ENCODE measurements at places on chromosomes 4 and X. TPM values are rescaled to one million over a fixed set of nuclear protein-coding genes. Genes with fewer than 3 reads are reported as not detected.

DNA sequence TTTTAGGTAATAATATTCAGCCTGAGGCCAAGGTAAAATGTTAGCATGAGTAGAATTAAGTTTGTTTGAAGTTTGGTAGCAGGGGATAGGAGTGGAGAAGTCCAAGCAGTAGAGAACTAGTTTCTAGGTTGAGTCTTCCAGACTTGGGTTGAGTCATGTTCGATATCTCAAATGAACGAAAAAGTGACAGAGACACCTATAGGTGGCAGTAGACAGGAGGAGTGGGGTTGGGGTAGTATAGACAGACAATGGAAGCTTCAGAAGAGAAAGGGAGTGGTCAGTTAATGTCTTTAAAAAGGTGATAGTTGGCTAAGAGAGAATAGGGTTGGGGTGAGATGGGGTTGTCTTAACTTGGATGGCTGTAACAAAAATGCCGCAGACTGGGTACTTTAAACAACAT is 58.7 kb upstream of the EMCN start:
- no peak for DNase-seq

Gene SSX2B
- not detected for polyA plus RNA-seq

Gene ACSL1
- polyA plus RNA-seq = 94.3 TPM

DNA sequence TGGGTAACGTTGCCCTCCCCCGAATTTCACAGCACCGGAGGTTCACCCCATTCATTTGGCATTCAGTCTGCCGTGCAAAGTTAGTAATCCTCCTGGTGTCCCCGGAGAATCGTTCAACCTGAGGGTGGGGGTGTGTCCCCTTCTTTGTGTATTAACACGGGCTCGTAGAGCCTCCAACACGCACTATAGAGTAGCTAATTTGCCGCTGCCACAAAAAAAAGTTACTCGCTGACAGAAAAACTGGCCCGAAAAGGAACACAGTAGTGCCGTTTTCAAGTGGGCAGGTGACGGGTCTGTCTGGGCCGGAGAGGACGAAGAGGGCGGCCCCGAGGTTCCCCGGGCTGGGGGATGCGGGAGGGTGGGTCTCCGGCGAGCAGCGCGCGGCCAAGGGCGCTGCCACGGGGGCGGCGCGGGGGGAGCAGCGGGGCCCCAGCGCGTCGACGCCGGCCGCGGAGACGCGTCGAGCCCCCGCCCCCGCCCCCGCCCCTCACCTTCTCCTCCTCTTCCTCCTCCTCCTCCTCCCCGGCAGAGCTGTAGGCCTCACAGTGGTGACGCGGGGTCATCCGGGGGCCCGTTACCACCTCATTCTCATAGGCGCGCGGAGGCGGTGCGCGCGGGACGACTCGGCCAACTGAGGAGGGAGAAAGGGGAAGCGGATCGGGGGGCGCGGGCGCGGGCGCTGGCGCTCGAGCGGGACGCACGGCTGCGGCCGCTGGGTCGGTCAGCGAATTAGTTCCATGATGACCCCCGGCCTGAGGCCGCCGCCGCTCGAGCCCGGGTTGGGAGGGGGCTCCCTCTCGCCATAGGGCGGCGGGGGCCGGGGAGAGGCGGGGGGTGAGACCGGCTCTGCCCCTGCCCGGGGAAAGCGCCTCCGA is 571 bp downstream of the CCNI start:
- DNase-seq = no peak

DNA sequence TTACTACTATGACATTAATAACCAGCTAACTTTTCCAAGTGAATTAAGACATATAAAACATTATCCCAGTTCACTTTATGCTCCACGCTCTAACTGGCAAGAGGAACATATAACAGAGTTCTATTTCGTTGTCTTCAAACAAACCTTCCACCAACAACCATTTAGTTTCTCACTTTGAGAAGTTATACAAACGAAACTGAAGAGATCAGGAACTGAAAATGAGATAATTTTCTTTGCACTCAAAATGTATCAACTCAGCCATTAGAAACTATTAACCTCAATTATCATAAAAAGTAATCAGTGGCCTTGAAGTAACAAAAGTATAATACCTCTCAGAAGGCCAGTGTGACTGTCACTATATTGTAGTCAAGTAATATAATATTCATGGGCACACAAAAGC is 70.1 kb downstream of the CHM start:
- DNase-seq = no peak

- peak; percentile 4 for DNase-seq
These were observed 24.1 kb downstream of the NAT8L start for GRCh38 chr4:2083116-2083825.

DNA sequence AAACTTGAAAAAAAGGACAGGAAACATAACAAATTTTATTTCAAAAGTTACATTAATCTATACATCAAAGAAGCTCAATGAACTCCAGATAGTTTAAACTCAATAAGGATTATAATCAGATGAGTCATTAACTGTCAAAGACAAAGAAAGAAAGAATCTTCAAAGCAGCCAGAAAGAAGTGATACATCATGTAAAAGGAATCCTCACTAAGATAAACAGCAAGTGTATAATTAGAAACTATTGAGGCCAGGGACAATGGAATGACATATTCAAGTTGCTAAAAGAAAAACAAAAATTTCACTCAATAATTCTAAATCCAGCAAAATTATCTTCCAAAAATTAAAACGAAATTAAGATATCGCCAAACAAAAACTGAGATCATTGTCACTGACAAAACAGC is 161.6 kb upstream of the NWD2 start:
- DNase-seq = no peak

Gene IL2RG
- polyA plus RNA-seq = 3.2 TPM

- no peak for DNase-seq
These were observed 22.8 kb upstream of the SH3RF1 start for GRCh38 chr4:169293343-169294176.

Gene SLC6A14
- 0.03 TPM for polyA plus RNA-seq

Gene TEX11
- 0.06 TPM for polyA plus RNA-seq

- DNase-seq = no peak
These were observed 24.7 kb downstream of the KCNE5 start for GRCh38 chrX:109600237-109600651.

- DNase-seq = no peak
These were observed 687 bp downstream of the CDK16 start for GRCh38 chrX:47218920-47219815.

GRCh38 chrX:40117715-40118285 is 20.0 kb upstream of the BCOR start:
- no peak for DNase-seq

DNA sequence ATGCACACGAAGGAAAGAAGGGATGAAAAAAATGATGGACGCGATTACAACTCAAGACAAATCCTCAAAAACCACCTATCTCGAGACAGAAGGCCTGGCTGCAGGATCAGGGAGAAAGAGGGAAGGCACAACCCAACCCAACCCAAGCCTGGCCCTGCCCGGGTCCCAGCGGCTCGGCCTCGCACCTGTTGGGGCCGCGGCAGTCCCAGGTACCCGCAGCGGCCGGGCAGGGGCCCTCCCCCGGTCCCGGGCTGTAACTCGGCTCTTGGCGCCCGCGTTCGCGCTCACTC is 464 bp downstream of the RASGEF1B start:
- no peak for DNase-seq

GRCh38 chr4:89099034-89099433 is 12.3 kb upstream of the TIGD2 start:
- no peak for DNase-seq

Gene GPR119
- not detected for polyA plus RNA-seq

DNA sequence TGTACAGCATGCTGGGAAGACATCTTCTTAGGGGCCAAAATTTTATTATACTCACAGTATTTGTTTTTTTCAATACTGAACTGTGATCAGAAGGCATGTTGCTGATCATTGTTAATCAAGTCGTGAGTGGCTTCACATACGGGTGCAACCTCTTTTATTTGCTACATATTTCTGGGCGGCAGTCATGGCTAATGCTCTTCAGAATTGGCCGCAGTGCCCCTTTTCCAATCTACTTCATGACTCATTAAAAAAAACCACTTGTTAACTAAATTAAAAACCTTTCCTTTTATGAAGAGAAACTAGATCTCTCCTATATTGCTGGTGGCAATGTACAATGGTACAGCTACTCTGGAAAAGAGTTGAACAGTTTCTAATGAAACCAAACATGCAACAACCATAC is 101.5 kb upstream of the C1GALT1C1 start:
- no peak for DNase-seq

Data from urinary bladder (tissue), 4 donors.